ENCODE measurements at places on chromosomes 1 and 21. TPM values are rescaled to one million over a fixed set of nuclear protein-coding genes. Genes with fewer than 3 reads are reported as not detected.
A peak's percentile ranks its signal among the peaks of the same experiment; 100 is the strongest.

Gene TRIM63
- 0.61 TPM for total RNA-seq

Gene SPRR2G
- not detected for total RNA-seq

Gene FLG2
- not detected for total RNA-seq

Gene CLCN6
- total RNA-seq, result 31.4 TPM

Gene OR2T35
- not detected for total RNA-seq

Gene STXBP3
- 67.1 TPM for total RNA-seq

Gene AMPD1
- total RNA-seq, result 0.30 TPM

Gene CFAP74
- total RNA-seq, result 3.1 TPM

Gene LRRC3
- 7.2 TPM for total RNA-seq

Gene GCSAML
- total RNA-seq, result 2.1 TPM

DNA sequence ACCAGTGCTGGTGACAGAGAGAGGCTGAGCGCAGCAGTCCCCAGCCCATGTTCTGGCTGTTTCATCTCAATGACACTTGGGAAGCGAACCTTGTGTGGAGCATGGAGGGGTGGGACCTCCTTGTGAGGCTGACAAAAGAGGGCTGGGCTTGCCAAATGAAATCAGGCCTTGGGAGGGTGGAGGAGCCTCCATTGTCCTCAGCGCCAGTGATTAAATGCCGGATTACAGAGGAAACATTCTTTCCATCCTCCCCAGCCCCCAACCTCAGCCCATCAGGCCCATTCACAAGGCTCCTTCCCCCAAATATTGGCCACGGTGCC, 63.3 kb upstream of the PAXBP1 start:
- no peaks in the 10 kb centered on the region for H3K36me3 ChIP-seq
- H3K27me3 ChIP-seq, result no peaks in the 10 kb centered on the region
- no peak overlapping the region for H3K27ac ChIP-seq
- no peak overlapping the region for H3K4me3 ChIP-seq

DNA sequence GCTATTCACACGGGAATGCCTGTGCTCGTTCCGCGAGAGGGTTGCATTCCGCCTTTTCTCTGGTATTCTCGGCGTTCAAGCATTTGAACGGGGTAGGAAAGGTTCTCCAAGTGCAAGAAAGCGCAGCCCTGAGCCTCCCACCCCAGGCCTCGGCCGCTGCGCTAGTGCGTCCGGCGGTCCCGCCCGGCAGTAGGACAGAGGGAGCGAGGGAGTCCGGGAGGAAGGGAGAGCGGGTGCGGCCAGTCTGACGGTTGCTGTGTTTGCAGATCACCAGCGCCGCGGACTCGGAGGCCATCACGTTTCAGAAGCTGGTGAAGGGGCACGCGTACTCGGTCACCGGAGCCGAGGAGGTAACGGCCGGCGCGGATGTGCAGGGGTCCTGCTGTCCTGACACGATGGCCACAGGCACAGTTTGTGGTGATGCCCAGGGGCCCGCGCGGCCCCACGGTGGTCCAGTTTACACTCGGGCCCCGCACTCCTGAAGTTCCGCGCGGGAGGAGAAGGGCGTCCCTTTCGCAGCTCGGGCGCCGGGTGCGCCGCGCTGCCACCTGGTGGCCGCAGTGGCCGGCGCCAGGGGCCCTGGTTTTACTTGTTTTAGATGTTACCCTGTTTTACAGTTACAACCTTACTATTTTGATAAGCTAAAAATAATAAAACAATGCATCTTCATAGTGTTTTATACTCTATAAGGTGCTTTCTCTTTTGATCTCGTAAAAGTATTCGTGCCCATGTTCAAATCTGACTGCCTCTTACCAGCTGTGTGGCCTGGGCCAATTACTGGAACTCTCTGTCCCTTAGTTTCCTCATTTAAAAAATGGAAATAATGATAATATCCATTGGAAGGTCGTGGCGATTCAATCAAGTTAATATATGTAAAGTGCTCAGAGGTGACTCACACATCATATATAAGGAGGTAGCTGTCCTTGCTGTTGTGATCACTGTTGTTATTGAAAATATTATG, 36.7 kb downstream of the CAPN2 start:
- peaks cover 84% of the 10 kb centered on the region for H3K36me3 ChIP-seq
- DNase-seq, result peak; percentile 96
- H3K4me1 ChIP-seq, result peaks cover 27% of the 10 kb centered on the region
- H3K27ac ChIP-seq, result peak overlapping the region; percentile 83
- H3K4me3 ChIP-seq, result peak overlapping the region; percentile 56

GRCh38 chr21:36479415-36480402, at the start of gene CLDN14:
TSS of gene CLDN14 (minus strand) at chr21:36480122. CDS start at chr21:36461695, 18,427 bp downstream.
- no peaks in the 10 kb centered on the region for H3K4me1 ChIP-seq
- H3K27me3 ChIP-seq, result no peaks in the 10 kb centered on the region
- no peaks in the 10 kb centered on the region for H3K36me3 ChIP-seq
- no peak within 1 kb of the TSS for H3K27ac ChIP-seq
- no peak for DNase-seq

GRCh38 chr1:33872683-33873082, 8.8 kb downstream of the HMGB4 start:
- H3K36me3 ChIP-seq, result no peaks in the 10 kb centered on the region
- no peaks in the 10 kb centered on the region for H3K4me1 ChIP-seq
- no peak overlapping the region for H3K27ac ChIP-seq
- H3K4me3 ChIP-seq, result no peak overlapping the region

- H3K36me3 ChIP-seq, result peaks cover 3% of the 10 kb centered on the region
- H3K4me3 ChIP-seq, result no peak overlapping the region
- peaks cover 29% of the 10 kb centered on the region for H3K4me1 ChIP-seq
- H3K27ac ChIP-seq, result no peak overlapping the region
- no peaks in the 10 kb centered on the region for H3K27me3 ChIP-seq
Observed at GRCh38 chr1:70210820-70211219, 5.4 kb upstream of the LRRC40 start.

DNA sequence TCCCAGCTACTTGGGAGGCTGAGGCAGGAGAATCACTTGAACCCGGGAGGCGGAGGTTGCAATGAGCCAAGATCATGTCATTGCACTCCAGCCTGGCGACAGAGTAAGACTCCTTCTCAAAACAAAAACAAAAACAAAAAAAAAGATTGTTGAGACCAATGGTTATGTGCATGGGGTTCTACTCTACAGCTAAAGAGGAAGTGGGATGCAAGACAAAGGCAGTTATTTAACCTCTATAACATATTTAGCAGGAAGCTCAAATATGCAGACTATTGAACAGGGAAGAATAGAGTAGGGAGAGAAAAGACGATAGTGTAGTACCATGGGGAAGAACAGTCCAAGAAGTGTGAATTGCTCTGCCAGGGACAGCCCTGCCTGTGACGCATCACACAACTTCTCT, 227.7 kb downstream of the SMYD3 start:
- DNase-seq, result no peak
- H3K27ac ChIP-seq, result no peak overlapping the region
- H3K4me3 ChIP-seq, result no peak overlapping the region
- no peaks in the 10 kb centered on the region for H3K27me3 ChIP-seq

DNA sequence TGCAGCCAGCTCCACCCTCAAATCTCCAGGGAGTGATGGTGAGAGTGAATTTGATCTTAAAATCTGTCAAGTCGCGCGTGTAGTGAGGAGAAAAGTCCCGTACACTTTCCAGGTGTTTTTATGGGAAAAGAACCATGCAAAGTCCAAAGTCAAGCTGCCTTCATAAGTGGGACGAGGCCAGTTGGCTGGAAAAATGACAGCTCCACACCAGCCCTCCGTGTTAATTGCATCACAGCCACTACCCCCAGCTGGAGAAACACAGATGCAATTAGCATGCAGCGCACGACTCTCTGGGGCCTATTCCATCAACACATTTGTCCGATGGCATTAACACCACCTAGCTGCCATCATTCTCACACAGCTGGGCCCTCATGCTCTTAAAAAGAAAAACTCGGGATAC, 68.4 kb downstream of the KLHDC7A start:
- no peak for DNase-seq
- no peaks in the 10 kb centered on the region for H3K4me1 ChIP-seq
- H3K27me3 ChIP-seq, result no peaks in the 10 kb centered on the region
- H3K4me3 ChIP-seq, result no peak overlapping the region
- no peak overlapping the region for H3K27ac ChIP-seq

DNA sequence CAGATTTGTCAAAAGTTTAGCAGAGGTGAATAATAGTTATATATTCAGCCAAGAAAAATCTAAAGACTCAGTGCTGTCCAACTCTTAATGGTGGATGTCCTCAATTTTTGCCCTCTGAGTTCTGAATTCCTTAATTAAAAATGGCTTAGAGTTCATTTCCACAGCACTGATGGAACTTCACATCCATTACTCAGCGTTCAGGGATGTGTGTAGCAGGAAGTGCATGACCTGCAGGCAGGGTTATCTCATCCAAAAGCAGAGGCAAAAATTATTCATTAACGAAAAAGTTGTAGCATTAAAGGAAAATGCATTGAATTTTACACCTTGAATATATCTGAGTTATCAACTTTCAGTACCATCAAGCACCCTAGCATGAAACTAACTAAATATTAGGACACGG, 96.7 kb downstream of the ZP4 start:
- no peaks in the 10 kb centered on the region for H3K4me1 ChIP-seq
- H3K36me3 ChIP-seq, result no peaks in the 10 kb centered on the region
- no peak overlapping the region for H3K27ac ChIP-seq
- no peak for DNase-seq
- H3K4me3 ChIP-seq, result no peak overlapping the region
- H3K27me3 ChIP-seq, result no peaks in the 10 kb centered on the region

GRCh38 chr1:47803815-47804501, 193.2 kb downstream of the TRABD2B start:
- no peaks in the 10 kb centered on the region for H3K27me3 ChIP-seq
- peak; percentile 38 for DNase-seq
- H3K4me1 ChIP-seq, result peaks cover under 1% of the 10 kb centered on the region
- H3K27ac ChIP-seq, result no peak overlapping the region
- no peaks in the 10 kb centered on the region for H3K36me3 ChIP-seq

GRCh38 chr1:244971552-244972216, 107.3 kb upstream of the HNRNPU start:
- no peak for DNase-seq
- no peaks in the 10 kb centered on the region for H3K27me3 ChIP-seq

DNA sequence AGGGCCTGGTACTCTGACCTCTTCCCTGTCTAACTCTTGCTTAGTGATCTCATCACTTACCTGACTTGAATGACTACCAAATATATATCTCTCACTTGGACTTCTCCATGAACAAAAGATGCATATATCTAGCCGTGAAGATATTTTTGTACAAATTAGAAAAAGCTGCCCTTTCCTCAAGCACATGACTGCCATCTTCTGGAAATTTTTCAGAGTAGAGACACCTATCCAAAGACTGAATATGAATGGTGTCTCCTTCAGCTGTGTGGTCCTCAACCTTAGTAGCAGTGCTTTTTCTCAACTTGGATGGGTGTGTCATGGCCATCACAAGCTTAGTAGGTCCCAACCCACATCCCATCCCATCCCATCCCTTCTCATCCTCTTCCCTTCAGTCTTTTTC, 142.3 kb downstream of the DNM3 start:
- no peaks in the 10 kb centered on the region for H3K36me3 ChIP-seq
- H3K27me3 ChIP-seq, result no peaks in the 10 kb centered on the region
- no peak overlapping the region for H3K27ac ChIP-seq

- DNase-seq, result no peak
- no peaks in the 10 kb centered on the region for H3K27me3 ChIP-seq
- H3K36me3 ChIP-seq, result peaks cover 28% of the 10 kb centered on the region
- no peak overlapping the region for H3K4me3 ChIP-seq
- no peaks in the 10 kb centered on the region for H3K4me1 ChIP-seq
Observed at GRCh38 chr1:32372149-32372756, 9.9 kb downstream of the TSSK3 start.

DNA sequence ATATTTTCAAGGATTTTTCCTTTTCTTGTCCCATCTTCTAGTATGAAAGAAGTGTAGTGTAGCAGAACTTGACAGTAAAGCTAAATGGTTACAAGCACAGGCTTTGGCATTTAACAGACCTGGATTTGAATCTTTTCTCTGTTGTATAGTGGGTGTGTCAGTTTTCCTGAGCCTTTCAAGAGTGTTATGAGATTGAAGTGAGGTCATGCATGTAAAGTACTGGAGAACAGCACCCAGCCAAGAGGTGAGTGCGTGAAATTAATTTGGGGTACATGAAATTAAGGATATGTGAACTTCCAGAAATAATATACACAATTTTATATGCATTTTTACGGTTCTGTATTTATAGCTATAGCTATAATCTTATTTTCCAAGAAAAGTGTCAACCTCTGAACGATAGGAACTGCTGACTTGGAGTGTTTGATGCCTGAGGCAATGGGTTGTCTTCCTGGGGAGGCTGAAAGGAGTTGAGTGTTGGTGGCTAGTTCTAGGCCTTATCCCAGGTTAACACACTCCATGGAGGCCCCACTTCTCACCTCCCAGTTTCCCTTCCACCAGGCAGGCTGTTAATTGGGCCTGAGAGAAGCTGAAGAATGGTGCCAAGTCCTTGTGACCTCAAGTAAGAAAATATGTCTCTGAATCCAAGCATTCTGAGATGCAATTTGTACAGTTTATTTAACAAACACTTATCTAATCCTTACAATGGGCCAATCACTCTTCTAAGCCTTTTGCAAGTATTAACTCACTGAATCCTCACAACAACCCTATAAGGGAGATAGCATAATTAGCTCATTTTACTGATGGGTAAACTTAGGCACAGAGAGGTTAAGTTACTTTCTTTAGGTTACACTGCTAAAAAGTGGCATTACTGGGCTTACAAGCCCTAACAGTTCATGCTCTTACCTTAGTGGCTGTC, 4.4 kb downstream of the ROR1 start:
- peaks cover 4% of the 10 kb centered on the region for H3K27me3 ChIP-seq
- peaks cover 16% of the 10 kb centered on the region for H3K4me1 ChIP-seq
- H3K27ac ChIP-seq, result no peak overlapping the region
- H3K4me3 ChIP-seq, result no peak overlapping the region
- H3K36me3 ChIP-seq, result no peaks in the 10 kb centered on the region

GRCh38 chr21:14547834-14548513, 1.9 kb upstream of the SAMSN1 start:
- peak overlapping the region; percentile 9 for H3K27ac ChIP-seq
- no peaks in the 10 kb centered on the region for H3K27me3 ChIP-seq
- no peak overlapping the region for H3K4me3 ChIP-seq
- DNase-seq, result no peak

DNA sequence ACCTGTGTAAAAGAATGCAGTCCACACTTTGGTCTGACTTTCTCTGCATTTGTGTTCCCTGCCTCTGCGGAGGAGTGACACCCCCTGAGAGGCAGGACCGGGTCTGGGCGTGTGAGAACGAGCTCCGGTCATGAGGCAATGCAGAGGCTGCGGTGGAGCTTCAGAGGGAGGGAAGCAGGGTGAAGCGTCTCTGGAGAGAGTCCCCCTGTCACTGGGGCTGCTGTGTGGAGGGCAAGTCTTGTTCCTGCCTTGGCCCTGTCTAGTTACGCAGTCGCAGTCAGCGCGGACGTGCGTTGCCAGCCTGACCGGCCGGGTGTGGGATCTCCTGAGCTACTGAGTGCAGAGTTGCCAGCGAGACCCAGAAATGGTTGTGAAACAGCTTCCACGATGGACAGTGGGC, 48.5 kb downstream of the BACE2 start:
- no peak overlapping the region for H3K27ac ChIP-seq
- no peaks in the 10 kb centered on the region for H3K27me3 ChIP-seq
- no peak overlapping the region for H3K4me3 ChIP-seq
- no peaks in the 10 kb centered on the region for H3K4me1 ChIP-seq
- DNase-seq, result peak; percentile 43
- no peaks in the 10 kb centered on the region for H3K36me3 ChIP-seq

- no peak overlapping the region for H3K27ac ChIP-seq
- no peaks in the 10 kb centered on the region for H3K36me3 ChIP-seq
- H3K4me1 ChIP-seq, result no peaks in the 10 kb centered on the region
- no peak for DNase-seq
Observed at GRCh38 chr21:36027347-36027746, 33.0 kb downstream of the SETD4 start.

GRCh38 chr1:71577451-71578131, 496.8 kb upstream of the ZRANB2 start:
- no peaks in the 10 kb centered on the region for H3K27me3 ChIP-seq
- H3K36me3 ChIP-seq, result no peaks in the 10 kb centered on the region
- no peak overlapping the region for H3K4me3 ChIP-seq
- H3K27ac ChIP-seq, result no peak overlapping the region

All from upper lobe of left lung (tissue), 6 donors.